ENCODE measurements at places on chromosomes 5 and 9.

- peak; percentile 24 for DNase-seq
Measured at GRCh38 chr5:1315709-1316587, 21.1 kb upstream of the TERT start.

- peak; percentile 32 for DNase-seq
Measured at GRCh38 chr5:109690975-109691574, 1.3 kb downstream of the MAN2A1 start.

DNA sequence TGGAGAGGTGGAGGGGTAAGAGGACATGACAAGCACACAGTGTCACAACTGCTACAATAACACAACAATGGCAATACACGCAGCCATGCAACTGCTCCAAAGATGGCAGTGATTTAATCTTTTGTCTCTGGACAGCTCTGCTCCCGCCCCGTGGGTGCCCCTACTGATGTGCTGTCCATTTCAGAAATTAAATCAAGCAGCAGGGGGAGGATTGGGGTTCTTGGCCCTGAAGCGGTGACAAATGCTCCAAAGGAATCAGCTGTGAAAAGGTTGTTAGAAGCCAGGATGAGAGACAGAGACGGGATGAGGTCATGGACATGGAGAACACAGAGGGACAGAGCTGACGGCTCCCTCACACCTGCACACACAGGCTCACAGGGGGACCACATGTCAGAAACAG lies 22.6 kb downstream of the CNTFR start:
- DNase-seq: no peak

GRCh38 chr9:89888677-89889076 lies 283.9 kb downstream of the GADD45G start:
- no peak for DNase-seq

- DNase-seq: no peak
Measured at GRCh38 chr5:23977997-23978396, 470.6 kb downstream of the PRDM9 start.

- DNase-seq: no peak
Measured at GRCh38 chr5:89445106-89445745, 562.2 kb upstream of the MEF2C start.

- no peak for DNase-seq
Measured at GRCh38 chr5:28328681-28329080, 1290.3 kb upstream of the CDH9 start.

GRCh38 chr5:73637565-73637964 lies 11.6 kb downstream of the ARHGEF28 start:
- no peak for DNase-seq

GRCh38 chr5:134048864-134049263 lies 44.1 kb upstream of the VDAC1 start:
- DNase-seq: no peak

DNA sequence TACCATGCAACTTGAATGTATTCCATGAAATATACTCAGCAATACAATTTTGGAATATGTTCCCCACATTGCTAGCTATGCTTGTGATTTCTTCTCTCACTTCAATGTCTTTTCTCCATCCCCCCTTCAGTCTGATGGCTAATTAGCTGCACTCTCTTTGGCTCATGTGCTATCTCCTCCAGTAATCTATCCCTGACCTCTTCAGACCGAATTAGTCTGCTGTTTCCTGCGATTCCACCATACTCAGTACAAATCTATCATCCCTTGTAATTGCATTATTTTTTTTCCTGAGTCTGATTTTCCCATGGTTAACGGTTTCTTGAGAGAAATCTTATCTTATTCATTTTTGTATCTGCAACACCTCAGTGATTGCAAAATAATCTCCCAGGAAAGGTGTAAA lies 360.7 kb upstream of the CDH10 start:
- DNase-seq: no peak

- DNase-seq: no peak
Measured at GRCh38 chr5:142929587-142929986, 159.4 kb downstream of the ARHGAP26 start.

- DNase-seq: no peak
Measured at GRCh38 chr5:64532212-64532611, 26.4 kb downstream of the RGS7BP start.

GRCh38 chr5:95229646-95230045 lies 55.2 kb downstream of the MCTP1 start:
- DNase-seq: no peak

GRCh38 chr5:123868267-123868666 lies 356.3 kb downstream of the CSNK1G3 start:
- DNase-seq: no peak

DNA sequence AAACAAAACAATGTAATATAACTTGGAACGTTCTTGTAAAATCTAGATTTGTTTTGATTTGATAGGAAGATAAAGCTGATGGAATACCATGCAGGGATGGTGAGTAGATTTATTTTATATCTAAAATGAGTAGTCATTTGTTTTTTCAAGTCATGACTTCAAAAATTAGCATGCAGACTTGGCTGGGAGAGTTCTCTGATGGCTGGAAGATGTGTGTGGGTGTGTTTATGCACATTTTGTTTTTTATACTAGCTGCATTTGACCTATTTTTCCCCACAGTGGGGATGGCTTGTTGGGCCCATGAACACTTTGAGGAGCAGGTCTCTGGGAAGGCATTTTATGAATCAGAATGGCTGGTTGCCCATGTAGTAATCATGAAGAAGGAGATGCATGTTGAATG lies 109.2 kb downstream of the MTRR start:
- no peak for DNase-seq

DNA sequence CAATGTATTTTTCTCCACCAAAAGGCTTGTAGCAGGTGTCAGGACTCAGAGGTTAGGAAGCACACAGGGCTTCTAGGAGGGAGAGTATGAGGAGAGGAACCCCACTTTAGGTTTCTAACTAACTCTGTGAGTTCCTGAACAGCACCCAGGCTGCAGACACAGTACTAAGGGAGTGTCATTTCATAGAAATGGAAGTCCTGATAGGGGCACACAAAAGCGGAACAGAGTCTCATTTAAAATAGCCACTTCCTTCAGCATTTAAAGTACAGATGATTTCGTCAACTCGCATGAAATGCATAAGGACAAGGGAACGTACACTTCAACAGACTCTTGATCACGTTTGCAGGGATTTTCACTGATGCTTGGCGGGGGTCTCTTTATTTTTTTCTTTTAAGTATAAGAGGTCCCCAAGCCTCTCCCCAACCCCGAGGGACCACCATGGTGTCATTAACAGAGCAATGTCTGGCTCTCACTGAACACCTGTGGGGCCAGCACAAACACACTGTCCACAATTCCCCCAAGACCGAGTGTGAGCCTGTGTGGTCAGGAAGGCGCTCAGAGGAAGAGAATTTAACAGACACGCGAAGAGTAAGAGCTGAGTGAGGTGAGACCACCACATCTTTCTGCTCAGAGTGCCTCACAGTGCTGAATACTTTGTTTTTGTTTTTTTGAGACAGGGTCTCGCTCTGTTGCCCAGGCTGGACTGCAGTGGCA lies 82.3 kb downstream of the SECISBP2 start:
- DNase-seq: no peak

DNA sequence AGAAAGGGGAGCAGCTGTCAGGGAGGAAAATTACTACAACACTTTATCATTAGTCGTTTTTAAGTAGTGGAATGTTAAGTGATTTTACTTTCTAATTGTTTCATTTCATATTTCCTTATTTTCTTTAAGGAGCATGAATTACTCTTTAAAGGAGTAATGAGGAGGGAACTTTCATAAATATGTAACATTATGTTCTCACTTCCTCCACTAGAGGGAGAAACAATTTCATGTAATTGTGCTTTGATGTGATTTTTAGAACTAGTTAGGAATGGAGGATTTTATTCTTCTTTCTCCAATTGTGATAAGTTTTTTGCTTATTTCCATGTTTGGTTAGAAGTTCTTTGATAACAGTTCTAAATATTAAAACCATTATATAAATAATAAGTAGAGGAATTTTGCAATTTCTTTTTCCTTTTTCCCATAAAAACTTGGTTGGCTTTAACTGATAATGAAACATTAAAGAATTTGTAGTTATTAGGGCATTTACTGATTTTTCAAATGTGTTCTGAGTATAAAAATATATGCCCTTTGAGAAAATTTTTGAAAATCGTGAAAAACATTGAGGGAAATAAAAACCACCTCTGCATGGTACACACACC lies 25.6 kb downstream of the CEP78 start:
- DNase-seq: no peak

GRCh38 chr5:102624405-102624804 lies 125.6 kb upstream of the SLCO6A1 start:
- no peak for DNase-seq

DNA sequence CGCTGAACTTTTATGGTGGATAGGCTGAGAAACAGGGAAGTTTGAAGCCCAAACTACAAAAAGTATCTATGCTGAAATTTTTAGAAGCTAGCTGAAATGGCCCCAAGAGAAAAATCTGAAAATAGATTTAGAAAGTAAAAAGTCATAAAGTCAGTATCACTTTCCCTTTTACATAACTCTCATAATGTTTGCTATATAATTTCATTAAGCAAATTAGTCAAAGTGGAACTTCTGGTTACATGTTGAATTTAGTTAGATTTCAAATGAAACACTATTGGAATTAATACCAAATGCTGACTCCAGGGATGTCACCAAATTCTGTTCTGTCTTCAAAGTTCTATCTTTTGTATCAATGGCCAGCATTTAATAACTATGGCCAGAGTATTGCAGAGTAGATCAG lies 126.9 kb downstream of the TTC39B start:
- DNase-seq: no peak

DNA sequence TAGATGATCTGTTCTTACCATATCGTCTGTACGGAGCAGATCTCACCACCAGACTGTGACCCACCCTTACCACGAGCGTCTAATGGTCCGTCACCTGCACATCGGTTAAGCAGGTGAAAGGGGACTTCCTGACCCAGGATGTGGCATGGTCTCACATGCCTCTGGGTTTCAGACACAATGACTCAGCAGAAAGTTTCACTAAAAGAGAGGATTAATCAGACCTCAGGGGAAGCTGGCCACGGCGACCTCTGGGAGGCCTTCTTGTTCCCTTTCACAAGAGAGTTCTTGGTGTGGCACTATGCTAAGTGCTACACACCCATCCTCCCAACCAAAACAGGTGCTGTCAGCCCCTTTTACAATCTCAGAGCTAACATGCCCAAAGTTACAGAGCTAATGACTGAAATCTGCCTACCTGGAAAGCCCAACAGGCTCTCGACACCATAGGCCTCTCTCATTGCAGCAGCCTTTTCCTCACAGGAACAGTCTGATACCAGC lies 41.6 kb downstream of the ADAMTS12 start:
- no peak for DNase-seq

GRCh38 chr9:26637101-26637500 lies 255.5 kb downstream of the CAAP1 start:
- DNase-seq: no peak

- DNase-seq: no peak
Measured at GRCh38 chr9:131605770-131606590, 60.7 kb downstream of the PRRT1B start.

- DNase-seq: no peak
Measured at GRCh38 chr5:135332519-135333150, 66.4 kb downstream of the MACROH2A1 start.

- no peak for DNase-seq
Measured at GRCh38 chr5:127056896-127057295, 16.4 kb downstream of the C5orf63 start.

GRCh38 chr5:74978345-74978744 lies 74.0 kb downstream of the GCNT4 start:
- no peak for DNase-seq

DNA sequence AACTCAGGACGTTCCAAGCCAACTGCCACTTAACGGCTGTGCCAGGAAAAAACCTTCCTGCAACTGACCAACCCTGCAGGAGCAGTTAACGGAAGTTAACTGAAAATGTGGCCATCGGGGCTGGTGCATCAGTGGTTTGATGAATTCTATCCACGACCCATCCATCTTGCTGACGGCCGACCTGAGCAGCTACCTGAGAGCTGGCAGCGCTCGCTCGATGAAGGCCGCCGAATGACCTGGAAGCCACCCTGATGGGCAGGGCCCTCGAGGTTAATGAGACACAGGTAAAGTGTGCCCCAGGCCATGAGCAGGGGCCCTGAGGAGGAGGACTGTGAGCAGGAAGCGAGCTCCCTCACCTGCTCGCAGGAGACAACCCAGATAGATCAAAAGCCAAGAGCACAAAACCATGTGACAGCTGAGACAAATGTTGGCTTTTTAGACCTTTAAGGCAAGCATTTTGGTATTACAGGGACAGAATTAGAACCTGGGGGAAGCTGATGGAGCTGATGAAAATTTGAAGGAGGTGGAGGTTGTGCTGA lies 35.3 kb upstream of the FLT4 start:
- DNase-seq: no peak

- DNase-seq: no peak
Measured at GRCh38 chr9:110738982-110739381, 70.4 kb downstream of the MUSK start.

All from stimulated activated CD4-positive, alpha-beta T cell treated with anti-CD3 and anti-CD28 coated beads, Interleukin-12 subunit alpha, Interleukin-12 subunit beta, amount 100 ng/mL, for 4 hours (primary cell).